ENCODE measurements at places on chromosomes 4 and X. TPM values are rescaled to one million over a fixed set of nuclear protein-coding genes. Genes with fewer than 3 reads are reported as not detected.

DNA sequence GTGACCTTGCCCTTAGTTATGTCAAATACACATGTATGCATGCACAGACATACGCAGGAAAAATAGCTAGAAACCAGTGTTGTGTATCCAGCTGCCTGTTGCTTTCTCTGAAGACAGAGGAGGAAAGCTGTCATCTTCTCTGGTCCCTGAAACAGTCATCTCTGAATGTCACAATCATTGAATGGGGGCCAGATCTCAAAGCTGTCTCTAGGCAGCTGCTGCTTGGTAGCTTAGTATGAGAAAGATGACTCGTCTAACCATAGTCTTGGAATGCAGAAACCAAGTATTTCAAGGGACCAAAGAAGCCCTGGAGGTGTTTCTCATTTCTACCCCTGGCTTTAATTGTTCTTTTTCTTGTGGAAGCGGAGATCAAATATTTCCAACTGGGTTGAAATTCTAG, 4.0 kb downstream of the GRIA3 start:
- no peaks in the 10 kb centered on the region for H3K36me3 ChIP-seq
- H3K27me3 ChIP-seq, result peaks cover 3% of the 10 kb centered on the region
- H3K4me3 ChIP-seq, result no peak overlapping the region
- DNase-seq, result no peak

DNA sequence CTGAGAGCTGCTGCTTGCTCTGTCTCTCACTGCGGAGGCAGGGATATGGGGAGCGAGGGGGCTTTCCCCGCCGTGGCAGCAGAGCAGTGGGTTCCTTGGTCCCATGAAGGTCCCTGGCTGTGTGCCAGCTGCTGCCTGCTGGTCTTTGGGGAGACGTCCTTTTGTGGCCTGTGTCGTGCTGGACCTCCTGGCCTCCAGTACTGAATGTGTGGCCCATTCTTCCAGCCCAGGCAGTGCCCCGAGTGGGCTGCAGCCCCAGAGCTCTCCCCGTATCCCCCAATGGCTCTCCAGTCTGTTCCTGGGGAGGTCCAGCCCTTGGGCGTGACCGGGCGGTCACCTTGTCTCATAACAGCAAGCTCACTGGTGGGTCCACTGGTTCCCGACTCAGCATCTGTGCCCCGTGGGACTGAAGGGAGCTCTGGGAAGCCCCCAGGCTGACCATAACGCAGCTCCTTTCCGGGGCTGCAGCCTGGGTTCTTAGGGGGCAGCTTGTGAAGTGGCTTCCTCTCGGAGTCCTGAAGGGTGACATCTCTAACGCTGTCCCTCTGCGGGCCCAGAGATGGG, 115.6 kb downstream of the SMIM20 start:
- H3K4me1 ChIP-seq, result no peaks in the 10 kb centered on the region
- DNase-seq, result no peak

DNA sequence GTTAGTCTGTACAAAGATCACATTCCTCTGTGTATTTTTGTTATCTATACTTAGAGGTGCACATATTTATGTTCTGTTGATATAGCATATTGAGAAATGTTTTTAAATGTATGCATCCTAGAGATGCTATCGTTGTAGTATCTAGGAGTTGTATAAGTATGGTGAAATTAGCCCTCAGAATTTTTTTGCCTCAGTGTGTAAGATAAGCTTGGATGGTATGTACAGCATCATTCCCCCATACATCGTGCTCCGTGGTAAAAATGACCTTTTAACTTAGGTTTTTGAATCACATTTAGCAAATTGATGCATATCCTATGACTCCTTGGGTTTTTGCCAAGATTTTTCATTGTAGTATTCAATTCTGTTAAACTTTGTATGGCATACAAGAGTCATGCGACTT, 113.5 kb downstream of the RPA4 start:
- H3K27me3 ChIP-seq, result no peaks in the 10 kb centered on the region
- no peak overlapping the region for H3K4me3 ChIP-seq
- H3K36me3 ChIP-seq, result no peaks in the 10 kb centered on the region

GRCh38 chrX:31981546-31982062, 909.8 kb upstream of the FTHL17 start:
- no peak overlapping the region for H3K4me3 ChIP-seq
- no peak for DNase-seq

Gene XAGE2
- not detected for total RNA-seq

Gene PABPC4L
- total RNA-seq, result not detected

Measured in Panc1 (cell line).